Activated CD8-positive, alpha-beta memory T cell treated with anti-CD3 and anti-CD28 coated beads, Interleukin-2, amount 50 U/mL, for 48 hours (primary cell): ENCODE measurements at places on chromosomes 12 and 14.
A peak's percentile ranks its signal among the peaks of the same experiment; 100 is the strongest.

DNA sequence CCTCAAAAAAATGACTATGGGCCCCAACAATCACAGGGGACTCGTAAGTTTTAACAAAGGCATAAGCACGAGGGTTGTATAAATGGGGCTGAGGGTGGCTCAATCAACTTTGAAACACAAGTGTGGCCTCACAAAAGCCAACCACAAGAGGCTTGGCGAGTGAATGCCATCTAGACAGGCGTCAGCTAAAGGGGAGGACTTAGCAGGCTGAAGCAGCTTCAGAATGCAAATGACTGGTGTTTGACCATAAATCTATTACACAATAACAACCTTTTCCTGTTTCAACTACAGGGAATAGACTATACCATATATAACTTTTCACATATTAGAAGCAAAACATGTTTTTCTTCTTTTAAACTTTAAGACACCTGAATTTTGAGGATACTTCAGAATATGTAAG lies 777.9 kb downstream of the FSCB start:
- no peak for DNase-seq

DNA sequence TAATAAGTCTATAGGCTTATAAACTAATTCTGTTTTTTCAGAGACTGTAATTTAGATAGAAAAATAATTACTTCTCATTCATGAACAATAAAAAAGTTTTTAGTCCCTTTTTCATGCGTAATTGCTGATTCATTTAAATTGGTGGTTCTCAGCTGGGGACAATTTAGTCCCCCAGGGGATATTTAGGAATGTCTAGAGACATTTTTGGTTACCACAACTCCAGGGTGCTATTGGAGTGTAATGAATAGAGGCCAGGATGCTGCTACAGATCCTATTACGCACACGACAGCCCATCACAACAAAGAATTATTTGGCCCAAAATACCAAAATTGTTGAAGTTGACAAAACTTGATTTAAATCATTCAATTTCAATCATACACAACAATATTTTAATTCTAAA lies 22.8 kb upstream of the VCPKMT start:
- no peak for DNase-seq

DNA sequence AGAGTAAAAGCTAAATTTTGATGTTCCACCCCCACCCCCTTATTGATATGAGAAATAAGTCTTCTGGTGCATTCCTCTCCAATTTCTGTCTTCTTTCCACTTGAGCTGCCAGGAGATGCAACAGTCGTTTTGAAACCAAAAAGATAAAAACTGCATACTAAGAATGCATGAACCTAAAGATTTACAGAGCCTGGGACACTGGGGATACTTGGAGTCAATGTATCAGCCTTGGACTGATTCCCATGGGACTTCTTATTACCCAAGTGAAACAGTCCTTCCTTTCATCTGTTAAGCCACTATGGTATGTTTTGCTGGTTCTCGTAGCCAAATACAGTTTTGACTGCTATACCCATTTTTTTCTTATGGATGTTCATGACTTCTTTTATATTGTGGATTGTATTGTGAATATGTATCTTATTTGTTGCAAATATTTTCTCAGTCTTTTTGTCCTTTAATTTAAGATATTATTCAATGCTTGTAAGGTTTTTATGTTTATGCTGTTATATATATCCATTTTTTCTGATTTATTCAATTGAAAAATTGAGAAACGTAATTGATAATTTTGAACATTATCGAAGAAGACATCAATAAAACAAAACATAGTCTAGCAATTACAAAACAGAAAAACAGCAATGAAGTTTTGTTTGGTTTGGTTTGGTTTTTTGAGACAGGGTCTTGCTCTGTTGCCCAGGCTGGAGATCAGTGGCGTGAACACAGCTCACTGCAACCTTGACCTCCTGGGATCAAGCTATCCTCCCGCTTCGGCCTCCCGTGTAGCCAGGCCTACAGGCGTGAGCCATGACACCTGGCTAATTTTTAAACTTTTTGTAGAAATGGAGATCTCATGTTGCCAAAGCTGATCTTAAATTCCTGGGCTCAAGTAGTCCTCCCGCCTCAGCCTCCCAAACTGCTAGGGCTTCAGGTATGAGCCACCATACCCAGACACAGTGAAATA lies 85.4 kb upstream of the ETV6 start:
- DNase-seq: no peak

DNA sequence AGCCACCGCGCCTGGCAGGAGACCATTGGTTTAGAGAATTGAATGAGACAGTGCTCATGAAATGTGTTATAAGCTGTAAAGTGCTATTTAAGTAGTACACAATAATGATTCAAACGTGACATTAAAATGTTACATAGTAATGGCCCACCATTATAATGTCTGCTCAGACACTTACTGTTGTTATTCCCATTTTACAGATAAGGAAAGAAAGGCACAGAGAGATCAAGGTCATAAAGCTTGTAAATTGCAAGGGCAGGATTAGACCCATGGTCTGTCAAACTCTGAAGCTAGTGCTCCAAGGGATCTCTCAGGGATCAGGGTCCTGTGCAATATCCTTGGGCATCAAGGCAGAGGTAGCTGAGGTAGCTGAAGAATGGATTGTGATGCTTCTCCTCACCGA lies 6.2 kb downstream of the ACSM4 start:
- no peak for DNase-seq

GRCh38 chr12:31737763-31738162 lies 8.9 kb upstream of the AMN1 start:
- DNase-seq: no peak

- DNase-seq: no peak
Observed at GRCh38 chr14:92938235-92938875, 15.4 kb downstream of the CHGA start.

DNA sequence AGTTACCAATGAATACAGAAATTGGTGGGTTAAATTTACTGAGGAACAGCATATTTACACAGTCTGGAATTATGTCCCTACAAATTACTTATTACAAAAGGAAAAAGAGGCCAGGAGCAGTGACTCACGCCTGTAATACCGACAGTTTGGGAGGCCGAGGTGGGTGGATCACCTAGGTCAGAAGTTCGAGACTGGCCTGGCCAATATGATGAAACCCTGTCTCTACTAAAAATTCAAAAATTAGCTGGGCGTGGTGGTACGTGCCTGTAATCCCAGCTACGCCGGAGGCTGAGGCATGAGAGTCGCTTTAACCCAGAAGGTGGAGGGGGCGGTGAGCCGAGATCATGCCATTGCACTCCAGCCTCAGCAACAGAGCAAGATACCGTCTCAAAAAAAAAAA lies 52.6 kb downstream of the HECTD1 start:
- no peak for DNase-seq

DNA sequence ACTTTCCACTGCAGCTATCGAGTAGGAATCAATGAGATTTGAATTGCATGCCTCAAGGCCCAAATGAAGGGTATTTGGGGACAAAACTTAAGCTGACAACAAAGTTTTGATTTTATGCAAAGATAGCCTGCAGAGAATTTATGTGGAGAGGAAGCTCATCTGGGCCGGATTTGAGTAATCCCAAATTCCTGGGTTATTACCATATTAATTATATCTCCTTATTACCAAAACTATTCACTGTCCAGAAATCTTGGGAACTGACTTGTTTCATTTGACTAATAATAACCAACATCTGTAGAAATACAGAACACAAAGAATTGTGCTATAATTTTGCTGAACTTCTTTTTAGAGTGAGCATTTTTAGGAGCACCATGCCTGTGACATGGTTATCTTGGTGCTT lies 70.4 kb downstream of the KITLG start:
- DNase-seq: no peak

- DNase-seq: peak; percentile 71
Observed at GRCh38 chr12:48973941-48974673, 2.6 kb upstream of the WNT10B start.

DNA sequence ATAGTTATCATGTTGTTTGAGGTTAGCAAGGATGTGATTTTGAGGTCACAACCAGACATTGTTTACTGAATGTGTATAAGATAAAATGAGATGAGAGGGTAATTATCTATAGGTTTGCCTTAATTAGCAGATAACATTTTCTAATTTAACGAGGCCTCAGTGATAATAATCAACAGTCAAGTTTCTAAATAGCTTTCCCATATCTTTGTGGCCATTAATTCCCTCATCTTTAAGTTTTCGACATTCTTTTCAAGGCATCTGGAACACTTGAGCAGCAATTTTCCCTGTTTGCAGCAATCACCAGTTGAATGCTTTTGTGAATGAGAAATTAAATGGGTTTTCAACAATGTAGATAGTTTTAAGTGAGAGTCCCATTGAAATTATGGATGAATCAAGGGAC lies 304.1 kb downstream of the SYT1 start:
- no peak for DNase-seq

DNA sequence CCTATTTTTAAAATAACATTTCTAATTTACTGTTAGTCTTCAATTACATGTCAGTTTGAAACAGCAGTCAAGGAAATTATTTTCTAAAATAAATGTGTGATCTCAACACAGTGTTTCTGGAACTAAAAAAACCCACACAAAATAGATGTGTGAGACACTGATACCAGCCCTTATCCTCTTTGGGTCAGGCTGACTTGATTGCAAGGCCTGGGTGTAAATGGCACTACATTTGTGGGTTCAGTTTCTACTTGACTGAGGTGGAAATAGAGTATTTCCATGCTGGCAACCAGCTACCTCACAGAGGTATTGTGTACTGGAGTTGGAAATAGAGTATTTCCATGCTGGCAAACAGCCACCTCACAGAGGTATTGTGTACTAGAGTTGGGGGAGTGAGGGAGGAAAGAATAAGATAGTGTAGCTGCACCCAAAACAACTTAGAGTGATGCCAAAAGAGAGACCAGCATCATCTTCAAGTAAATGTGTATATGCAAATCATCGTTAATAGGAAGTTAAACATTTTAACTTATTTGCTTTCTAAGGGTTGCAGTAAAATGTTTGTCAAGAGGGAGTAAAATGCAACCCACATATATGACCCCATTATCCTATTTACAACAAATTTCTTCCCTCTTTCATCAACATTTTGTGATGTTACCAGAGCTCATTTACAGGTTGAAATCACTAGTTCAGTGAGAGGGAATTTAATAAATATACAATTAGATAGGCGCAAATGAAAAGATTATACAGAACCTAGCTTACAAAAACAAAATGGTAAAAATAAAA lies 10.7 kb upstream of the LYZ start:
- DNase-seq: no peak

DNA sequence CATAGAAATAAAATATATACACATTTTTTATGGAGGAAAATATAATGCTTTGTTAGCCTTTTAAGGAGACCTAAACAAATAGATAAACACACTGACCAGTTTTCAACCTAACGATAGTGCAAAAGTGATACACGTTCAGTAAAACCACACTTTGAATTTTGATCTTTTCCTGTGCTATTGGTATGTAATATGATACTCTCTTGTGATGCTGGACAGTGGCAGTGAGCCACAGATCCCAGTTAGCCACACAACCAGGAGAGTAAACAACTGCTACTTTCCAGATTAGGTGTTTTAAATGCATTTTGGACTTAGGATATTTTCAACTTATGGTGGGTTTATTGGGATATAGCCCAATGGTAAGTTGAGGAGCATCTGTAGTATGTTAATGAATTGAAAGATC lies 243.1 kb downstream of the ERC1 start:
- DNase-seq: no peak
